ENCODE measurements at places on chromosomes 4 and X. TPM values are rescaled to one million over a fixed set of nuclear protein-coding genes. Genes with fewer than 3 reads are reported as not detected.

DNA sequence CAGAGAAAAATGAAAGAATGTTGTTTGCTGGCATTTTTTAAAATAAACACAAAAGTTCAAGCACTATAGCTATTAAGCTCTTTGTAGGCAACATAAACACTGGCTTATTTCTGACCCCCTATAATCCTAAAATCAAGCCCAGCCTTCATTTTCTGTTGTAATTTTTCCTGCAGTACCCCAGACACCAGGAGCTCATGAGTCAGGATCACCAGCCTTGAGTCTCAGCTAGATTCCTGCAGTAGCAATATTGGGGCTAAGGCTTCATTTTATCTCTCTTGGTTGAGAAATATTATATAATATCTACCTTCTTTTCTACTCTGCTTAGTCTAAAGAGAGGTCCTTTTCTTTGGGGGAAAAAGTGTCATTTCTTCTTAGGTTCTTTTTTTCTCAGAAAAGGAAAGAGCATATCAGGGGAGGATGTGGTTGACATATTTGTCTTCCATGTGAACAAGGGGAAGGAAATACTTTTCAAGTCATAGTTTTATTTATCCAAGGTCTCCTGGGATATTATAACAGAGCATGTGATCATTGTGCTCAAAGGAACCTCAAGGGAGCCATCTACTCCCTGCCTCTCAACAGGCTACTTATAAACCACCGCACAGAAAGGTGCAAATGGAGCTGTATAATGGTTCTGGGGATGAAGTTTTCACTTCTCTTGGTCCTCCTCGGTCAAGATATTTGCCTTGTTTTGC is 678.3 kb upstream of the NR3C2 start:
- no peak for DNase-seq

DNA sequence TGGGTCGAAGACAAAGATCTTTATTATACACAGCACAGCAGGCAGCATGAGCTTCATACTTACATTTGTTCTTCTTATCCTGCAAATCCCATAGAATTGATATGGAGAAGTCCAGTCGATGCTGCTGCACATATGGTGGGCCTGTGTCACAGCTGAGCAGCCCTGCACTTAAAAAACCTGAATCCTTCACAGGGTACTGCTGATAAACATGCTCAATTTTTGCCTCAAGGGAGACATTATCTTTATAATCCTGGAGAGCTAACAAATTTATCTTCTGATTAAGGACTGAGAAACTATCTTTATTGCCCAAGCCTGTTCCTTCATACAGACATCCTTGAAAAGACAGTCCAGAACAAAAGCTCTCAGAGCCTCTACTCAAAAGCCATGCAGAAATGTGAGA is 434.4 kb upstream of the FAM47C start:
- no peak for DNase-seq

- DNase-seq, result no peak
Measured at GRCh38 chr4:73220815-73221214, 37.8 kb downstream of the ANKRD17 start.

- no peak for DNase-seq
Measured at GRCh38 chr4:122914938-122915337, 7.5 kb downstream of the NUDT6 start.

DNA sequence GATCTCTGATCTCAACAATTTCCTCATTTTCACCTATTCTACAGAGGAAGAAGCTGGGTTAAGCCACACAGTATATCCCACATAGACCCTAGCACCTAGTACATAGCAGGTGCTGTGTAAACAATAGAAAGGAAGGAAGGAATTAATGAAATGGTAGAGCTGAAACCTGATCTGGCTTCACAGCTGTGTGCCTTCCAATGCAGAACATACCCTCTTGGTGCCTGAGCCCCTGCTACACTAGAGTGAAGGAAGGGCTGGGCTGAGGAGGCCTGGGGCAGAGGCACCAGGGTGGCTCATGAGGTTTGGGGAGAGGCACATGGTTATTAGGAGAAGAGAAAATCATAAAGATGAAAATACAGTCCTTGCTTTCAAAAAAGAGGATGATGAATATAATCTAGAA is 21.3 kb downstream of the LRRC66 start:
- DNase-seq, result no peak

Gene CXXC4
- not detected for total RNA-seq

Data from OCI-LY7 (cell line).